ENCODE measurements at places on chromosomes 5 and 9.

GRCh38 chr5:132181011-132181629 lies 46.5 kb downstream of the P4HA2 start:
- no peak for DNase-seq

GRCh38 chr5:40481241-40481640 lies 198.5 kb upstream of the PTGER4 start:
- no peak for DNase-seq

GRCh38 chr9:87075537-87075936 lies 128.2 kb upstream of the GAS1 start:
- DNase-seq: no peak

GRCh38 chr5:159149085-159149484 lies 49.4 kb upstream of the EBF1 start:
- no peak for DNase-seq

- DNase-seq: no peak
These were observed 729.3 kb downstream of the CDH18 start for GRCh38 chr5:19258686-19259085.

- peak; percentile 22 for DNase-seq
These were observed 1.0 kb upstream of the GOLGA1 start for GRCh38 chr9:124941679-124942561.

DNA sequence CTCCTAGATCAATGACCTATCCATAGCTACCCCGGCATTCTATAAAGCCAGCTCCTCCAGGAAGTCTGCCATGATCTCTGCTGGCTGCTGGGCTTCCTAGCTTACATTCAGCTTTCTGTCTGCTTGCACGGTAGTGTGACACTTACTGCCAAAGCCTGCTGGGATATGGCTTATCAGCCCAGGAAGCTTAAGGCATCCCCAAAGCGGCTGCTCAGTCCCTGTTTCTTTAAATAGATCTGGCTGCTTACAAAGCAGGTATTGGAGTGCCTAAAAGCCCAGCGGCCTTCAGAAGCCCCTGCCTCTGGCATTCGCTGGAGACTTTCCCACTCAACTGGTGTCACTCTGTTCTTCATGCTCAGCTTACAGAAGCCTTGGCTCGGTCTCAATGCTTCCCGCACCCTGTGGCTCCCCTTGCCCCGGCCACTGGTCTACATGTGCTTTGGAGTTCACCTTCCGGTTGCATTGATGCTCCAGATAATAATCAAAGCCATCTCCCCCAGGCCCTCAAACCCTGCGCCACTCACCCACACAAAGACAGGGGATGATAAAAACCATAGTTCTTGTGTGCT lies 31.3 kb upstream of the STRBP start:
- no peak for DNase-seq

GRCh38 chr9:107698779-107699178 lies 209.2 kb upstream of the KLF4 start:
- DNase-seq: no peak

DNA sequence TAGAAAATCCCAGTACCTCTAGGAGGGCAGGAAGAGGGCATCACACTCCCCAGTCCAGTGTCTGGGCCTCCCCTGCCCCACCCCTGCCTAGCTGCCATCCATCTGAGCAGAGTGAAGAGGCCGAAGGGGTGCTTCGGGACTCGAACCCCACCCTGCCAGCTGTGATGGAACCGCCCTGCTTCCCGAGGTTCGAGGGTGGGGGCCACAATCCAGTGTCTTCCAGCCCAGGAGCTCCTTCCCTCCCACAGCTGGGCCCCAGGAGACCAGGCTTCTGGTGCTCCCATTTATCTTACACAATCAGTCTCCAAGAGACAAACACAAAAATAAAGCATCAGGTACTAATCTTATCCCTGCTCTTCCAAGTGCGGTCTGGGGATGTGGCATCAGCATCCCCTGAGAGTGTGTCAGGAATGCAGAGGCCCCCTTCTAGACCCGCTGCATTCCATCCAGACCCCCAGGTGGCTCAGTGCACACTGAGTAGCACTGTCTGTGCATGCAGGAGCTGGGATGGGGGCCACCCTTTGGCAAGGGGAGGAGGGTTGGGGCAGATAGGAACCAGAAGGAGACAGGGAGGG lies 122.8 kb upstream of the TBC1D2 start:
- no peak for DNase-seq

DNA sequence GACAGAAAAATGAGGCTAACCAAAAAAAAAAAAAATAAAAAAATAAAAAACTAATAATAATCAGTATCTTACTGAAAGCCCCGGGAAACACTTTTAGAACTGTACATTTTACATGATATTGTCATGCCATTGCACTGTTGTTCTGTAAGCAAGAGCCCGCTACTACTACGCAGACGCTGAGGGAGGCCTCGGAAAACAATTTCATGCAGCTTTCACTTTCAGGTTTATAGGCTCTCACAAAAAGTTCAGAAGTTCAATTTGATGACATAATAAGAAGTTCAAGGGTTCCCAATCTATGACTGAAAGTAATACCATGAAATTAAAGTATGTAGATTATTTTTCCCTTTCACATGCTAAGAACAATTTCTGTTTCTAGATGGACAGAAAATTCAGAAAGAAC lies 318.3 kb upstream of the ITGA1 start:
- no peak for DNase-seq

- no peak for DNase-seq
These were observed 44.2 kb downstream of the CETN3 start for GRCh38 chr5:90365328-90365727.

DNA sequence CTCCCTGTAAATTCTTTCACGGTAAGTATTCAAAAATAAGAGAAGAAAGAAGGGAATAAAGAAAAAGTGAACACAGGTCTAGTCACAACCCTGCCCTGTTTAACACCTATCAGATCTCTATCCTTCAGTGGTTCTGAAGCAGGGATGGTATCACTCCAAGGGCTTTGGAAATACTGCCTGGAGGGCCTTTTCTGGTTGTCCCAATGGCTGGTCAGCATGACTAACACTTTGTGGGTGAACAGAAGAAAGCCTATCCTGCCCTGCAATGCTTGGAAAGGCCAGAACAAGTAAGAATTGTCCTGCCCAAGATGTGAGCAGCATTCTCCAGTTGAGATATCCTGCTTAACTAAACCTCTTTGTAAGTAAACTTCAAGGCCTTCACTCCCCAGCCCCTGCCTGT lies 124.9 kb downstream of the TMEM167A start:
- no peak for DNase-seq

DNA sequence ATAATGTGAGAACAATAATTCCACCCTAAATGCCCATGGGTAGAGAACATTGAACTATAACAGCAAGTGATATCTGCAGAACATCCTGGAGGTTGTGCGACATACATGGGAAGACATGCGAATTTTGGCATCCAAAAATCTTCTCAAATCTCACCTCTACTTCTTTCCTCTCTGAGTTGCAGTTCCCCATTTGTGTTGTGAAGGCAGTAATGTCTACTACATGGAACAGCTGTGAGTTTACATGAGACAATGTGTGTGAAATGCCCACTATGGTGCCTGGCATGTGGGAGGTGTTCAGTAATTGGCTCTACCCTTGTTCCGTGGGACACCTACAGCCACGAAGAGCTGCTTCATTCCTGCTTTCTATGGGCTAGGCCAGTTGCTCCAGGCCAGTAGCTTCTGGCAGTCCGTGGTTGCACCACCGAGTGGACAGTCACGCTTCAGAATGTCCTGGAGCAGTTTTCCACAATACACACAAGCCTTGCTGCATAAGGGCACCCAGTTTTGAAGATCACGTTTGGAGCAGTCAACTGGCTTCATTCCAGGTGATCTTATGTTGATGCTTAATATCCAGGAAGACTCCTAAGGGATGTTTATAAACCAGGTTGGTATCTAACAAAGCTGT lies 297.7 kb downstream of the DEPDC1B start:
- DNase-seq: no peak
